ENCODE measurements at places on chromosomes 2 and 18.

DNA sequence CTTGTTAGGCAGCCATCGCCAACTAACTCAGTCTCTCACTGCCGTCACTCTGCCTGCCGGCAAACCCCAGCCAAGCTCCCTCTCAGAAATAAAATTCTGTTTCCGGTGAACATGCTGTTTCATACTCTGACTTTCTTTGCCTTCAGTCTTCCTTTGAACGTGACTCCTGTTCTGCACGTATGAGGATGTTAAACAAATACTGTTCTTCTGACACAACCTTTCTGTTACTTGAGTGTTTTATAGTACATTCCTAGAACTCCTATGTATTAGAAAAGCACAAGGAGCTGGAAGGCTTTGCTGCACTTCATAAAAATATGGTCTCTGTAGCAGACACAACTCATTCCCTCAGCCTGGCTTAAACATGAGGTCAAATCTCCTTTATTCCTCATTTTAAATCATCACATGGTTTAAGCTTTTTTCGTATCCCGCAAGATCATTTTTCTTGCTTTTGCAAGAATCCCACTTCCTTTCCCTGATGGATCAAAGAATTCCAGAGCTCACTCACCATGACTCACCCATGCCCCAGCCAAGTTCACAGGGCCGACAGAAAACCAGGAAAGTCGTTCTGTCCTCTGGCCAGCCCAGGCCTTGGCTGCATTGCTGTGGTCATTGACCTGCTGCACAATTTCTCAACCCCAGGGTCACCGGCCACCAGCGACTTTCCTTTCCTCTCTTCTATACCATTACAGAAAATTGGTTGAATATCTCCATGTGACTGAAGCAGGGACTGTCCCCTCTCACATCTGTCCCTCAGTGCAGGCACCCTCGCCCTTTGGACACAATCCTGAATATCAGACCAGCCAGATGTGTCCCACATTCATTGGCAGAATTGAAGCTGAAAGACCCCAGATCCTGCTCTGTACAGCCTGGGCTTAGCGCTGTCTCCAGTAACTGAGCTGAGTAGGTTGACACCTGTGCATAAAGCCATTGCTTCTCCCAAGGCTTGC lies 183.1 kb upstream of the ARL4C start:
- DNase-seq, result no peak

GRCh38 chr18:72762515-72763122 lies 105.2 kb downstream of the NETO1 start:
- no peak for DNase-seq

DNA sequence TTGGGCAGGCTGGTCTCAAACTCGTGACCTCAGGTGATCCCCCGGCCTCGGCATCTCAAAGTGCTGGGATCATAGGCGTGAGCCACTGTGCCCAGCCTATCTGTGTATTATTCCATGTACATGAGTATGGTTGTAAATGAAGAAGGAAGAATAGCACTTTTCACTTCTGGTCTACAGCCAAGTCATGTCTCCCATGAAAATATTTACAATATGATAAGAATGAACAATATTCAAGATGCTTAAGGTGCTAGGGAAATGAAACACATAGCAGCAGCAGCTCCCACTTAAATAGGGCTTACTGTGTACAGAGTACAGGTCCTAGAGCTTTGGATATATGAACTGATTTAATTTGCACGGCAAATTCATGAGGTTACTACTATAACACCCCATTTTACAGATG lies 70.3 kb upstream of the COL5A2 start:
- DNase-seq, result no peak

DNA sequence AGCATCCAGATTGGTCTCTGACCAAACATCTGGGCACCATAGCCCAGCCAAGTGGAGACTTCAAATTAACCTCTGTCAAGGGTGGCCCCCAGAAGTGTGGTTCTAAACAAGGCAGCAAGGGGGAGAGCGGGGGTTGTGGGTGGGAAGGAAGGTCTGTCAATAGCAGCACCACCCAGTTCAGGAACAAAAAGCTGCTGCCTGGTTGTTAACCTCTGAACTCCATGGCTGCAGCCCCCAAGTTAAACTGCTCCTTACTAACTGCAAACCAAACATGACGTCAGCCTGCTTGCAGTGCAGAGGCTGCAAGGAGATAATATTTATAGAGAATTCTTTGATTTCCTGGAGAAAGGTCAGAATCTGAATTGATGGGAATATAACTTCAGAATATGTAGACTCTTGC lies 76.5 kb downstream of the ARL4C start:
- DNase-seq, result no peak

- DNase-seq, result no peak
Observed at GRCh38 chr2:47772343-47772742, 10.6 kb upstream of the MSH6 start.

GRCh38 chr2:120862201-120863060 lies 126.8 kb downstream of the GLI2 start:
- no peak for DNase-seq

GRCh38 chr18:25055076-25055475 lies 296.9 kb downstream of the ZNF521 start:
- DNase-seq, result no peak

DNA sequence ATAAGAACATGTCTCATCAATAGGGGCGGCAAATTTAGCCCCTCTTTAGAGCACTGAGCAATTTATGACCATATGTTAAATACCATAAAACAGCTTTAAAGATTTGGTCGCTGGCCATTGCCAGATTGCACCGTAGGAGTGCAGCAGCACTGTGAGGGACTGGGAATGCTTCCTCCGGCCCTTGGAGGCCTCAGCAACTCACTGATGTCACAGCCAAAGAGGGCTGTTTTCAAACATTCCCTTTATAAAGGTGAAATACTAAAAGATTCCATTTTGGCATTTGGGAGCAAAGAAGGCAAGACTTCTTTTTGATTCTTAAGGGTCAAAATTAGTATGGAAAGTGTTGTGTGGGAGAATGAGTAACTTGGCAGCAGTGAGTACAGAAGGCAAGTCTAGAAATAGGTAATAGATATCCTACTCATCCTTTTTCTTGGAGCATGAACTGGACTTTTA lies 63.7 kb downstream of the BABAM2 start:
- DNase-seq, result no peak

- DNase-seq, result no peak
Observed at GRCh38 chr2:95374451-95374920, 28.0 kb upstream of the FAHD2A start.

DNA sequence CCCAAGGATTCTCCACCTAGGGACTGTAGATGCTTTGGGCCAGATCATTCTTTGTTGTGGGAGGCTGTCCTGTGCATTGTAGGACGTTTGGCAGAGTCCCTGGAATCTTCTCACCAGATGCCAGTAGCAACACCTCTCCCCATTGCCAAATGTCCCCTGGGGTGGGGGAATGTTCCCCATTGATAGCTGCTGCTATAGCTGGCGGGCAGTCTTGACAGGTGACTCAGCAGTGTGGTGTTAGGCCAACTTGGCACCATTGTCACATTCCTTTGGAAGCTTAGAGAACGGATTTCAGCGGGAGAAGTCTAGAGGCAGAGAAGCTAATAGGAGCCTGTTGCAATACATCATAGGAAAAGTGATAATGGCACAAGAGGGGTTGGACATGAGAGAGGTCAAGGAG lies 495.7 kb upstream of the SMIM21 start:
- no peak for DNase-seq

DNA sequence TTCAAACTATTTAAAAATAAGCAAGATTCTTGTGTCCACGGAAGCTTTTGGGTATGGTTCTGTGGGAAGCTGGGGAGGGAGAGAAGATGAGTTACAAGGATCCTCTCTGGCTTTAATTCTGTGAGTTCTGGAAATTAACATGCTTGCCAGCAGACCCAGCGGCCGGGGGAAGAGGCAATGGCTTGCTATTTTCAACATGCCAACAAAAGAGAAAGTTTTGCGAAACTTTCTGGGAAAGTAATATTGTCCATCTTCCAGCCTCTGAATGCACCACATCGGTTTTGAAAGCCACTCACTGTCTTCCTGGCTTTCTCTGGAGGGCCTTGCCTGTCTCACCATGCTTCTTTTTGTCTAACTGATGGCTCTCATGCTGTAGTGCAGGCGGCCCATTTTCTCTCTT lies 85.7 kb downstream of the EN1 start:
- no peak for DNase-seq

DNA sequence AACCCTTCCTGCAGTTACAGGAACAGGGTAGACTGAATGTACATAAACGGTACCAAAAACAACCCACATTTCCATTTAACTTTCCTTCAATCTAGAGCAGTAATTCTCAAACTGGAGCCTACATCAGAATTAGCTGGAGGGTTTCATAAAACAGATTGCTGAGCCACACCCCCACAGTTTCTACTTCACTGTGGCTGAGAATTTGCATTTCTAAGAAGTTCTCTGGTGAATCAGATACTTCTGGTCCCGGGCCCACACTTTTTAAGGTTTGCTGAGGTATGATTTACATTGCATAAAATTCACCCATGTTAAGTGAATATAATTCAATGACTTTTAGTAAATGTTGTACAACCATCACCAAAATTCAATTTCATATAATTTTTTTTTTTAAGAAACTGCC lies 113.7 kb downstream of the SRBD1 start:
- no peak for DNase-seq

DNA sequence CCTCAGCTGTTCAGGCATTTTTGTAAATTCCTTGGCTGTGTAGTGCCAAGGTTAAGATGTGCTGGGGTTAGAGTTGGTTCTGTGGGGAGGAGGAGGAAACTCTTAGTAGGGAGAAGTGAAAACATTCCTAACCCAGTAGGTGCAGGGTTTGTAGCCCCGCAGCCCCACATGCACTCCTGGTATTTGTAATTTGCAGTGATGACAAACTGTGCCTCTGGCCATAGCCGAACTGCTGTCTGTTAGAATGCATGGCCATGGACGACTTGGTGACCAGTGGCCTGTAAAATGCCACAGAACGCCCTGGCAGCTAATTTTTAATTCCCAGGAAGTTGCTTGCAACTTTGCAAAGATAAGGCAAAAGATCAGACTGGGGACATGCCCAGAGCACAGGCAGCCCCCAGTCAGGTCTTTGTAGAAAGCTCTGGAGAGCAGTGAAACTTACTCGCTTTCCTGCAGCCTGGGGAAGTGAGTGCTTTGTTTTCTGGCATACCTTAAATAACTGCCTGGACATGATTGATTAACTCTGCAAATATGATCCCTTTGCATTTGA lies 38.4 kb downstream of the LYPD6B start:
- DNase-seq, result no peak

DNA sequence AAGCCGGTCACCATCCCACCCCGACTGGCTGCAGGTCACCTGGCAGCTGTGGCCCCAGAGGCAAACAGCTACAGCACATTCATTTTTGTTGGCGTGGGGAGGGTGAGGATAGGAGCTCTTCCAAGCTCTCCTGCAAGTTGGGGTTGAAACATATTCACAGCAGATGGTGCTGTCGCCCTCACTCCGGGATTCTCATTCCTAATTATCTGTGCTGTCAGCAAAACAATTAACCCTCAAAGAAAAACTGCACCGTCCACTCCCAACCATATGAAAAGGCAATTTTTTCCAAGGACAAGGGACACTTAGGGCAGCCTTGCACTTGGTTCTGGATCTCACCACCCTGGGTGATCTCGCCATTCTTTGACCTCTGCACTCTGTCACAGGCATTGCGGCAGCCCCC lies 68.6 kb downstream of the ZBTB7C start:
- no peak for DNase-seq
